ENCODE measurements at places on chromosomes 6 and 20. TPM values are rescaled to one million over a fixed set of nuclear protein-coding genes. Genes with fewer than 3 reads are reported as not detected.

GRCh38 chr6:167294651-167295494 is 3.8 kb downstream of the UNC93A start:
- DNase-seq: no peak

GRCh38 chr6:104322841-104323240 is 536.9 kb downstream of the HACE1 start:
- no peak for DNase-seq

- DNase-seq: no peak
These were observed 152.7 kb upstream of the FKBP1C start for GRCh38 chr6:63058601-63059000.

DNA sequence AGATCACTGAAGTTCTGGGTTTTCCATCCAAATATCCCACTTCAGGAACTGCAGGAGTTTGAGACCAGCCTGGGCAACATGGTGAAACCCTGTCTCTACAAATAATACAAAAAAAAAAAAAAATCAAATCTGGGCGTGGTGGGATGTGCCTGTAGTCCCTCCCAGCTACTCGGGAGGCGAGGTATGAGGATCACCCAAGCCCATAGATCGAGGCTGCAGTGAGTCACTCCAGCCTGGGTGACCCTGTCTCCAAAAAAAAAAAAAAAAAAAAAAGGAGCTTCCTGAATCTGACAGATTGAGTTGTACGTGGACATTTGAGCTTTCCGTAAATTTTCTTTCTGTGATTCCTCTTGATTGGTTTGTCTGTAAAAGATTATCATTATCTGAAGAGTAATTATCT is 55.6 kb downstream of the TULP4 start:
- no peak for DNase-seq

DNA sequence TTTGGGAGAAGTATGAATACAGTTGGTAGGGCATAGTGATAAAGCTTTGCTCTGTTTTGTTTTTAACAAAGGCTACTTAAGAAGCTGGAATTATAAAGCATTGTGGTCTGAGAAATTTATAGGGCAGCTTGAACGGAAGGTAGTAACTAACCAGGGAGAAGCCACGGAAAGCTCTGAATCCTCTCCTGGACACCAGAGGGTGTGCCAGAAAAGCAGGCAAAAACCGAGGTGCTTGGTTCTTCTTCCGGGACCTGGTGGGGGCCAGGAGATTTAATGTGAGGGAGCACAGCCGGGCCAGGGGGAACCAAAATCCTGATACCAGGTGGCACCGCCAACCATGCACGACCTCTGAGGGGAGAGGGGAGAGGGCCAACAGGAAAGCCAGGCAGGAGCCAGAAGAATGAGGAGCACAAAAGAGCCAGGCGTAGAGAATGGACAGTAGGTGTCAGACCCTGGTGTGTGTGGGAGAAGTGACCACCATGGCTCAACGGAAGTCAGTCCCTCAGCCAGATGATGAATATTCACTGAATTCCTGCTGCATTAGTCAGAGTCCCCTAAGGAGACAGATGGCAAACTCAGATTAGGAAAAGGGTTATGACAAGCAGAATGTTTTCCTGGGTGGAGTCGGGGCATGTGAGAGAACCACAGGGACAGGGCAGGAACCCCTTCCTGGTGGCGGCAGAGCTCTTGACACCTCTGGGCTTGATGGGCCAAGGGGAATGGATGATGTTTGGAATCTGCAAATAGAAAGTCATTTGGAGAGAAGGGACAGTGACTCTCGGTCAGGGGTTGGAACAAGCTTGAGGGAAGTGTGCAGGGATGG is 262.3 kb downstream of the ZNF217 start:
- DNase-seq: no peak

Gene RNF39
- total RNA-seq: not detected

- DNase-seq: no peak
These were observed 538.3 kb downstream of the GRIK2 start for GRCh38 chr6:101931766-101932165.

DNA sequence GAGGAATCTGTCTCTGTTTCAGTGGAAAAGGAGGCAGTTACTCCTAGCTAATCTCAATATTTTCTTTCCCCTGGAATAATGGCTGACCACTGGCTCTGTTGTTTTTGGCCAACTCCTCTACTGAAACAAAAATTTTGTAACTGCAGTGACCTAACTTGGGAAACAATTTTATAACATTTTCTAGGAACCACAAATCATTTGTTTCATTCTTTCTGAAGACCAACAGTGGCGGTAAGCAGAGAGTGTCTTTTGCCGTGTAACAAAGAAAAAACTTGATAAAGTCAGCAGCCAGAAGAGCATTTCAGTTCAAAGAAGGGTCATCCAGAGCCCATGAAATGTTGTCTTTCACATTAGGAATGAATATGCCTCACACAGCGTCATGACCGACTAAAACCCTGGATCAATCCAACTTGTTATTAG is 11.8 kb upstream of the BFSP1 start:
- no peak for DNase-seq

GRCh38 chr6:30749554-30750378 is 5.4 kb upstream of the IER3 start:
- DNase-seq: no peak

Gene EYA2
- not detected for total RNA-seq

- DNase-seq: no peak
These were observed 12.8 kb upstream of the FANCE start for GRCh38 chr6:35439308-35439707.

Gene GRM1
- total RNA-seq: not detected

Gene COL9A1
- not detected for total RNA-seq

GRCh38 chr6:70663881-70664466 is 3.7 kb upstream of the SMAP1 start:
- no peak for DNase-seq

Gene SMLR1
- total RNA-seq: not detected

Gene SCAF8
- 61.1 TPM for total RNA-seq

GRCh38 chr6:12258591-12259075 is 31.5 kb upstream of the EDN1 start:
- no peak for DNase-seq

Gene ISM1
- 6.2 TPM for total RNA-seq
